Stimulated activated CD4-positive, alpha-beta T cell treated with anti-CD3 and anti-CD28 coated beads, Interleukin-15, amount 100 ng/mL, for 48 hours (primary cell): ENCODE measurements at places on chromosomes 1 and 21.

- no peak for DNase-seq
Measured at GRCh38 chr1:57350610-57351009, 73.2 kb downstream of the DAB1 start.

GRCh38 chr1:58975888-58976287, 192.0 kb upstream of the JUN start:
- DNase-seq, result no peak

DNA sequence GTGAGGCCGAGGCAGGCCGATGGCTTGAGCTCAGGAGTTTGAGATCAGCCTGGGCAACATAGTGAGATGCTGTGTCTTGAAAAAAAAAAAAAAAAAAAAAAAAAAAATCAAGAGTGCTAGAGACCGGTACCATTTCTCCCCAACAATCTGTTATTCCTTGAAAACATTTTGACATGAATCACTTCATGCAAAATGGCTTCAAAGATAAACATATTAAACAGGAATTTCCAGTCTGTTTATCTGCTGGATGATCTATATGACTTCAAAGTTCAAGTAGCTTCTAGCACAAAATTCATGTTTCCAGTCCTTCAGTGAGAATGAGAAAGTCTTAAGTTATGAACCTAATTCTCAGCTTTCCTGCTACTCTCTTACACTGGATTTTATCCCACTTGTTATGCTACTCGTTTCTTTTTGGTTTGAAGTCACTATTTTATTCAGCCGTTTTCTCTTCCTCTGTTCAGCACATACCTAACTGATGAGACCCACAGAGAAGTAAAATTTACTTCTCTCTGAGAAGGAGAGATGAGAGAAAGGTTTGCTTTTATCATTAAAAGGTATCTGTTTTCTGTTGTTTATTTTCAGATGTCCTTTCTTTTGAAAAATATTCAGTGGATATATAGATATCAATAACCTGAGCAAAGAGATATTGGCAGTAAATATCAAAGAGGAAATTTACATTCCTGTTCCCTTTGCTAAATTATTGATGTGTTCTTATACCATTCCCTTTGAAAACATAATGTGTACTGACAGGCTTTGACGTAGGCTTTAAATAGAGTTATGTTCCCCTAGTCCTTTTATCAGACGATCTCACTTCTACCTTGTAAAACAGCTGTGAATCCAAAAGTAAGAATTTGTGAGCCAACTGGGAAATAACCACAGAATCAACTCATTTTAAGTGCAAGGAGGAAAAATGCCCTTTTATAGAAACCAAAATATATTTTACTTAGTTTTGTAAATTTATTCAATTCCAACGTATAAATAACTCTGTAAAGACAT, 38.2 kb downstream of the CD46 start:
- DNase-seq, result no peak

GRCh38 chr1:2632561-2633361, at the start of gene MMEL1:
TSS of gene MMEL1 (minus strand) at chr1:2633016. CDS start at chr1:2629484, 3,532 bp downstream.
- DNase-seq, result no peak

DNA sequence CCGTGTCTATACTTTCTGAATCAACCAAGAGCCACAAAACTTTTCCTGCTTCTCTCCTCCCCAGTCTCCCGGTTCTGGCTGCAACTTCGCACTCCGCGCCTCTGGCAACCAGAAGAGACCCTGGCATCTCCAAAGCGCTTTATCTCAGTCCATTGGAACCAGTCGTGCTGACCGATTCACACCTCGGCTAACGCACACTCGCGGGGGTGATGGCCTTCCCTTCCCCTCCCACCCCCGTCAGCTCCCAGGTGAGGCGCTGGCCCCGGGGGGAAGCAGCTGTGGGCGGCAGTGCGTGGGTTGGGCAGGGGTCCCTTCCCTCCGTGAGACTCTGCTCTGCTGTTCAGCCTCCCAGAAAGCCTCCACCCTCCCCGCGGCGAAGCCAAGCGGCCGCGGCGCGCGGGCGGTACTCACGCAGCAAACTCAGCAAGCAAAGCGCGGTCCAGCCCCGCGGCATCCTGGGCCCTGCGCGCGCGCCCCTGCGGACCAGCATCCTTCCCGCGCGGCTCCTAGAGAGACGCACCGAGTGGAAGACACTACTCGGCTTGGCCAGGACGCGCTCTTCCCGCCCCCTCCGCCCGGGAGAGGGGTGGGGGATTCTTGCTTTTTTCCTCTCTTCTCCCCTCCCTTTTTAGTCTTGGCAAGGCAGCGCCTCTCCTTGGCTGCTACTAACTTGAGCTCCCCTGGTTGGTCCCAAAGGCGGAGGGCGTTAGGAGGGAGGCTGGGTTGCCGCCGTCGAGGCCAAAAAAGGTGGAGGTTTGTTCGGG, at the start of gene CD34:
CD34 (minus strand) TSS at position 535 of the 764 bp plus-strand sequence; CDS start at position 490, 45 bp downstream.
- no peak for DNase-seq

DNA sequence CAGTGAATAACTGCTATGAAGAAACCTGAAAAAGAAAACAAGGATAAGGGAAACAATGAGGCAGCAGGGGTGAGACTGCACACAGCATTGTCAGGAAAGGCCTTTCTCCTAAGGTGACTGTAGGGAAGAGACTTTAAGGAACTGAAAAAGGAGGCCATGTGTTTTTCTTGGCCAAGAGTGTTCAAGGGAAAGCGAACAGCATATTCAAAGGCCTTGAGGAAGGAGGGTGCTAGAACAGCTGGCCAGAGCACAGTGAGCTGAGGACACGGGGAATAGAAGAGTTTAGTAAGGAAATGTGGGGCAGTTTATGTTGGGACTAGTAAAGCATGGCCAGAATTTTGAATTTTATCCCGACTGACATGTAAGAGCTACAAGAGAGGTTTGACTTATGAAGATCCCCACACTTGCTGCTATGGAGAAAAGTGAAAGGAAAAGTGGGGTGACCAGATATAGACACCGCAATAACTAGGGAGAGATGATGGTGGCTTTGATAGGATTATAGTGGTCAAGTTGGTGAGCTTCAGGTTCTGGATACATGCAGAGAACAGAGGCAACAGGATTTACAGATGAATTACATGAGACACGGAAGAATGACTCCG, 1.4 kb downstream of the RWDD2B start:
- no peak for DNase-seq
